ENCODE measurements at places on chromosomes 11 and 22.

DNA sequence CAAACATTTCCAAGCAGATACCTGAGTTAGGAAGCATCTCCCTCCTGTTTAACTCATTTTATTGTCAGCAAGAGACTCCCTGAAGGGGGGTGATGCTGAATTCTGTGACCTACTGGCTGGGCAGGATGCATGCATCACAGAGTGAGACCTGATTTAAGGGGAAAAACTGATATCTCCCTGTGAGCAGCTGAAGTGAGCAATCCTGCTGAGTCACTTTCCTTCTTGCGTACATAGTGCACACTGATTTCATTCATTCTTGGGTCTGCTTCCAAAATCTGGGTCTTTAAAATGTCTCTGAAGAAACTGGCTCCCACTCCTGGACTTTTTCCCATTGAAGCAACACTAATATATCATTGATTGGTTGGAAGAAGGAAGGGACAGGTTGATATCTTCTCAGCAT is 23.3 kb downstream of the P4HA3 start:
- DNase-seq, result peak; percentile 96

- no peak for DNase-seq
These were observed 380.2 kb downstream of the TMEM135 start for GRCh38 chr11:87417951-87418350.

DNA sequence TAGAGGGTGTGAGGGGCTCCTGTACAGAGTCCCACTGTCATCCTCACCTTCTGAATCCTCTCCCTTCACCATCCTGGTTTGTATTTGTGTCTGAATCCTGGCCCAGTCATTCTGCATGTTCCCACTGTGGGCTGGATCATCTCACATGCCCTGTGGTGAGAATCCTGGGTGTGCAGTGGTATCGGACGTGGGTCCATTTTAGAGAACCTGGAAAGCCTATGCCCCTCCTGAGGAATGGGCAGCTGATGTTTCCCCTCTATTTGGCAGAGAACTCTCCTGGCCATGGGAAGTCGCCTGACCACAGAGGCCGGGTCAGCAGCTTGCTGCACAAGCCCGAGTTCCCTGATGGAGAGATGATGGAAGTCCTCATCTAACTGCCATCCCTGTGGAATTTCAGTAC is 102.3 kb downstream of the AMOTL1 start:
- DNase-seq, result no peak

DNA sequence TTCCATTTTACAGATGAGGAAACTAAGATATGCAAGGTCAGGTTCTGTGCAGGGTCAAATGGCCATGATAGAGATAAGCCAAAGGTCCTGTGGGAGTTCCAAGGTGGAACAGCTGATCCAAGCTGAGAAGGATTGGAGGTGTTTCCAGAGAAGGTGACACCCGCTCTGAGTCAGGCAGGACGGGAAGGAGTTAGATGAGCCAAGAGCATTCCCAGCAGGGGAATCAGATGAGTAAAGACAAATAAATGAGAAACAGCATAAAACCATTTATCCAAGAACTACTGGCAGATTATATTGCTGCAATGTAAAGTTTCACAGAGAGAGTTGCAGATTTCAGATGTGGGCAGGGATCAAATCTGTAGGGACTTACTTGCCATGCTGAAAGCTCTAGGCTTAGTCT is 18.9 kb upstream of the HEPHL1 start:
- DNase-seq, result peak; percentile 26

DNA sequence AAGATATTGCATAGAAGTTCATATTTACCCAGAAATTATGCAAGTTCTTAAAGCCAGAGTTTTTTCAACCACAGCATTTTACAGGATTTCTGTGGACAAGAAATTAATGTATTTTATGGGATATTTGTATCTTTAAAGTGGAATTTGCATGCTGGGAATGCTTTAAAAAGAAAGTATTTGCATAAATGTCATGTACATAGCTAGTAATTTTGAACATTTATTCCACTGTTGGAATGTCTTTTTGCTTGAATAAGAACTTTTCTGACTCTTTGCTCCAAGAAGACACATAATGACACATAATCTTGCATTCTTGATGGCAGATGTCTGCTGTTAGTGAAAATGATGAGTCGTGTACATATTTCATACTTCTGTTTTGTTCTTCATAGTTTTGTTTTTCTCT is 66.6 kb downstream of the ATXN10 start:
- no peak for DNase-seq

GRCh38 chr22:19503869-19504268 is 20.3 kb downstream of the CLDN5 start:
- no peak for DNase-seq

GRCh38 chr22:42743501-42743991 is 22.9 kb upstream of the A4GALT start:
- DNase-seq, result peak; percentile 47

GRCh38 chr22:21651521-21652009 is 9.5 kb downstream of the SDF2L1 start:
- no peak for DNase-seq

DNA sequence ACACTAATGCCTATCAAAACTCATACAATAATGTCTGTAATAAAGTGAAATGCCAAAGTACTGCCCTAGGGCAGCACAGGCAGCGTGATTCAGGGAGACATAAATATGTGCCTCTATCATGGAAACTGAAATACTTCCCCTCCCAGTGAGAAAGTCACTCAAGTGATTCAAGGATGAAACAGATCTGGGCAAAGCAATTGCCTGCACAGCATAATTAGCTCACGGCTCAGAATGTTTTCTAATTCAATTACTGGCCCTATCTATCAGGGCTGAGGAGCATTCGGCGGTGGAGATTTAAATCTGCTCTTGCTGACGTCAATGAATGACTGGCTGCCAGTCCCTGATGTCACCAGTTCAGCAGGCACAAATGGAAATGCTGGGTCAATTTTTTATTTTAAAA is 27.7 kb upstream of the PPP2R1B start:
- peak; percentile 50 for DNase-seq

DNA sequence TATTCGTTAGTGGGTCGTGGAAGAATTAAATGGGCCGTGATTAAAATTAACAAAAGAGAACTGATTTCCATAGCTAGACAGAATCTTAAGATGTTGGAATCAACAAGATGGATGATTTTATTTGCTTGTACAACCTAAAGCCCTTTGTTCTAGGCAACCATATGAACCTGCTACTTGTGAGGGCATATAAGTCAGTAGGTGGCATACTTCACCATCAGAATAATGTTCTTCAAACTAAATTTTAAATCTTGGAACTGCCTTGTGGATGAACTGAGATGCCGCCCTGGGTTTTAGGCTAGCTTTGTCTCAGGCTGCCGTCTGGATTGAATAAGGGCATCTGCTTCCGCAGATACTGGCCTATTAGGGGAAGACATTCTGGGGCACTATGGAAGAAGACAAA is 40.9 kb downstream of the CSRP3 start:
- DNase-seq, result no peak

DNA sequence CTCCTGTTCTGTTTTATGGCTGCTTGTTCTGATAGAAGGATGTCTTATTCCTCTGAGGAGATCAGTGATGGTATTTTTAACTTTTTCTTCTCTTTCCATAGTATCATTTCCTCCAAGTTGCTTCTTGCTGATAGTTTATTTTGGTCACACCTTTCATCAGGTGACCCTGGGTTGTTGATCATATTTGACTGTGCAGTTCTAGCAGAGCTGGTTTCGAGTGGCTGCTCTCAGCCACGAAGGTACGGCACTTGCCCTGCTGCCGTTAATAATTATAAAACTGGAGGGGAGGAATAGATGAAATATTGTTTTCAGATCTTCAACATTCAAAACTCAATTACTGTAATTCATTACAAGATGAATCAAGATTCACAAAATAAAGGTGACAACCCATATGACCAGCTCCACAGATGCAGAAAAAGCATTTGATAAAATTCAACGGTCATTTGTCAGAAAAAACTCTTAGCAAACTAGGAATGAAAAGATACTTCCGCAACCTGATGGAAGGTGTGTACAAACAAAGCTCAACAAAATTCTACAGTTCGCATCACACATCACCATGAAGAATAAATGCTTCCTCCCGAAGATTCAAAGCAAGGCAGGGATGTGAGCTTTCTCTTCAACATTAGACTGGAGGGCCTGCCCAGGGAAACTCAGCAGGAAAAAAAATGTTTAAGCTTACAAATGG is 59.2 kb upstream of the RTL6 start:
- no peak for DNase-seq

- DNase-seq, result peak; percentile 20
These were observed 2.4 kb downstream of the DRD4 start for GRCh38 chr11:639332-639955.

GRCh38 chr11:125886997-125887372 is 483 bp upstream of the HYLS1 start:
- peak; percentile 32 for DNase-seq

DNA sequence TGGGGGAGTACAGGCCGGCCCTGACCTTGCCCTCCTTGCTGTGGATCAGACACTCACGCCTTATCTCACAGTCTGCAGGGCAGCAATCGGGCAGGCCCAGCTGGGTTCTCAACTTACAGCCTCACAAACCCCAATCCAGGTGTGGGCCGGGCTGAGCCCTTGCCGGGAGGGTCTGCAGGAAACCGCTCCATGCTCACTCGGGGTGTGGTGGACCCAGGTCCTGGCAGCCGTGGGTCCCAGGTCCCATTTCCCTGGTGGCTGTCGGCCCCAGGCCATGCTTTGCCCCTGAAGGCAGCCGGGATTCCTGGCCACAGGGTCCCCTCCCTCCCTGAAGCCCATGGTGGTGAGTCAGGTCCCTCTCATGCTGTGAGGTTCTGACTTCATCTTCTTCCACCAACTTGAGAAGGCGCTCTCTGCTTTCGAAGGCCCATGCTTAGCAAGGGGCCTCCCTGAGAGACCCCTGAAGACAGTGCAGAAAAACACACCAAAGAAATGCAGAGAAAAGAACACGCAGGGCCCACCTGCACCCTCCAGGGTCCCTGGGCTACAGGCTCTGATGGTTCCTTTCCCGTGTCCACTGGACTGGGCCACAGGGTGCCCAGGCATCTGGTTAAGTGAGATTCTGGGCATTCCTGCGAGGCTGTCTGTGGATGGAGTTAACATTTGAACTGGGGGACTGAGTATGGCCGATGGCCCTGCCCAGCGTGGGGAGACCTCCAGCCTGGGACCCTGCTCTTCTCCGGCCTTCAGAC is 588.2 kb downstream of the BRD1 start:
- DNase-seq, result no peak

DNA sequence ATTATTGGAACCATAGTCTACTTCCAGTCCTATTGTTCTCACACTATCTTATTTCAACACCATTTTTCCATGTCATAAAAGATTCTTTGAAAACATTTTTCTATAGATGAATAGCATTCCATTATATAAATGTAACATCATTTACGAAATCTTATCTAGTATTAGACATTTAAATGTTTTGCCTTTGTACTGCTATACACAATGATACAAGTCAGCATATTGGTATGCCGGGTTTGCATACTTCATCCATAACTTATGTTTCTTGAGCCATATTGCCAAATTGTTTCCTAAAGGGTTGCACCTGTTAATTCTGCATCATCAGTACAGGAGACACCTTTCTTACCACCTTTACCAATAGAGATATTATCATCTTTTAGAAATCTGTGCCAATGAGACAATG is 68.2 kb downstream of the SYT13 start:
- DNase-seq, result peak; percentile 26

DNA sequence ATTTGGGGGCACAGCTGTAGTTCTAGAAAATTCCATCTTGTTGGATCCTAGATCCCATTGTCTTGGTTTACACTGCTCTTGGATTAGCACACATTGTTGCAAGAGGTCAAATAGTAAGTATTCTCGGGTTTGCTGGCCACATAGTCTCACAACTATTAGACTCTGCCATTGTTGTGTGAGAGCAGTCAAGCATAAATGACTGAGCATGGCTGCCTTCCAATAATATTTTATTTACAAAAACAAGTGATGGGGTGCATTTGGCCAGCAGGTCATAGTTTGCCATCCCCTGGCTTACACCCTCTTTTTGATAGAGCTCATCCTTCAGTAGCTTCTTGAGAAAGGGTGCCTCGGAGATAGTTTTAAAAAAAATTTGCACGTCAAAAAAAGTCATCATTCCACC is 77.9 kb upstream of the ALX4 start:
- DNase-seq, result no peak

- DNase-seq, result peak; percentile 32
These were observed 13.1 kb downstream of the PACS1 start for GRCh38 chr11:66082946-66083698.

GRCh38 chr11:2313051-2313951 is 11.5 kb downstream of the TSPAN32 start:
- DNase-seq, result no peak

- DNase-seq, result no peak
These were observed 70.2 kb downstream of the PHF21A start for GRCh38 chr11:46051102-46051501.

GRCh38 chr11:131832079-131832478 is 461.7 kb downstream of the NTM start:
- DNase-seq, result no peak

All from choroid plexus epithelial cell (primary cell).